ENCODE measurements at places on chromosomes 4 and X. TPM values are rescaled to one million over a fixed set of nuclear protein-coding genes. Genes with fewer than 3 reads are reported as not detected.

DNA sequence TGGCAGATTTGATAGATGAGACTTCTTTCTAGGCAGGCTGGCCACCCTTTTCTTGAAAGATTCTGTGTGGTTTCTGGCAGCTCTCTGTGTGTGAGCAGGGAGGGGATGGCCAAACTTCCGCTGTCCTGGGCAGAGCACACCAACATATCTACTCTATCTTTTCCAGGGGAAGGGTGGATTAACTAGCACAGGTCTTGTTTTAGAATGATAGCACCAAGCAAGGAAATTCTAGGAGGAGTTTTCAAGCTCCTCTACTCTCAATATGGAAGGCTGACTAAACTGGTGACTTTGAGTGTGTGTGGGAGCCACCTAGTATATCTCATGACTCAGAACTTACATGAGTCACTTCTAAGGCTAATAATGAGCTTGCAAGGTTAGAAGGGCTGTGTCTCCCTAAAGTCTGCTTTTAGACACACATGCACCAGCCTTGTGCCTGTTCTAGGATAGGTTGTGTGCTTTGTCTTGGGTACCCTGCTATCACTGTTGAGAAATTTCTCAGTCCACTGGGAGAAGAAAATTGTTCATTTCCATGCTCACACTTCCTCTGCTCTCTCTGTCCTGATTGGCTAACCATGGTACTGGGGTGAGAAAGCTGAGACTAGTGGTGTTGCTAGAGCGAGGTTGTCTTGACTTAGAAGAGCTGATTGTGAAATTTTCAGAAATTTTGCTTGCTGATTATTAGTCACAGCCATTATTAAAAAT lies 72.9 kb downstream of the YIPF6 start:
- H3K27ac ChIP-seq = no peak overlapping the region
- H3K27me3 ChIP-seq = no peaks in the 10 kb centered on the region
- no peaks in the 10 kb centered on the region for H3K36me3 ChIP-seq
- H3K4me3 ChIP-seq = no peak overlapping the region
- no peaks in the 10 kb centered on the region for H3K4me1 ChIP-seq

DNA sequence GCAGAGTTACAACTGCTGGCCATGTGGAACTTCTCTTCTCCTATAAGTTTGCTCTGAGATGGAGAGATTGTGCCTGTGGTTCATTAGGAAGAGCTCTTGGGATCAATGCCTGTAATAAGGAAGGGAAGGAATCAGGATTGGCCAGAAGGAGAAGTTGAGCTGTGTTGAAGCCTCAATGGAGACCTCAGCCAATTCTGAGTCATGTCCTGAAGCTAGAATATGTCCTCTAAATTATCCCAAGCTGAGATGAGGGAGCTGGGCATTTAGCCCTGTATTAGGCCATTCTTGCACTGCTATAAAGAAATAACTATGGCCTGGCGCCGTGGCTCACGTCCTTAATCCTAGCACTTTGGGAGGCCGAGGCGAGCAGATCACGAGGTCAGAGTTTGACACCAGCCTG lies 85.4 kb upstream of the DHX15 start:
- no peaks in the 10 kb centered on the region for H3K36me3 ChIP-seq
- H3K27me3 ChIP-seq = peaks cover 2% of the 10 kb centered on the region
- H3K4me1 ChIP-seq = no peaks in the 10 kb centered on the region
- no peak overlapping the region for H3K4me3 ChIP-seq

- H3K36me3 ChIP-seq = no peaks in the 10 kb centered on the region
- H3K27ac ChIP-seq = no peak overlapping the region
- no peak for DNase-seq
- H3K4me3 ChIP-seq = no peak overlapping the region
These were observed 127.8 kb downstream of the BCOR start for GRCh38 chrX:39969819-39970504.

- DNase-seq = no peak
- no peaks in the 10 kb centered on the region for H3K36me3 ChIP-seq
- H3K27ac ChIP-seq = no peak overlapping the region
- no peak overlapping the region for H3K4me3 ChIP-seq
- no peaks in the 10 kb centered on the region for H3K27me3 ChIP-seq
- no peaks in the 10 kb centered on the region for H3K4me1 ChIP-seq
These were observed 201.4 kb downstream of the CCSER1 start for GRCh38 chr4:90328558-90328957.

The FHL1 gene
- total RNA-seq = 2,023 TPM

The CXCL10 gene
- total RNA-seq = 1.8 TPM

The KCND1 gene
- 4.8 TPM for total RNA-seq

The IQCM gene
- total RNA-seq = not detected

The TCEANC gene
- total RNA-seq = 2.3 TPM

Measured in aorta (tissue), 5 donors.